ENCODE measurements at places on chromosomes 16 and 17. TPM values are rescaled to one million over a fixed set of nuclear protein-coding genes. Genes with fewer than 3 reads are reported as not detected.

The MT1G gene
- total RNA-seq = not detected

The DNAH2 gene
- total RNA-seq = not detected

The OTOP2 gene
- not detected for total RNA-seq

The RSAD1 gene
- 34.7 TPM for total RNA-seq
